ENCODE measurements at places on chromosomes 3 and 15. TPM values are rescaled to one million over a fixed set of nuclear protein-coding genes. Genes with fewer than 3 reads are reported as not detected.

DNA sequence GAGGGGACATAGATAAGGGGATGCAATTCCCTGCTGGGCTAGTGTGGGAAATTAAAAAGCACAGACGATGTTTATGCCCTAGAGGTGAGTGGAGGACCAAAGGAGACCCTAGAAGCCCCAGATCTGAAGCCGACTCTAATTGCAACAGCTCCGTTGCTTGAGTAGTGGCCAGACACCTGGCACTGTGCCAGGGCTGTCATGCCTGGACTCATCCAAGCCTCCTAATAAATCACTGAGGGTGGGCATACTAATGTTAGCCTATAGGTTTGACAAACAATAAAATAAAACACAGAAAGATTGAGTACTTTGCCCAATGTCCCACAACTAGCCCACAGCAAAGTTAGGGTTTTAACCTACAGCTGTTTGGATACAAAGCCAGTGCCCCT, 25.4 kb upstream of the MRPS22 start:
- H3K27ac ChIP-seq, result no peak overlapping the region
- H3K4me3 ChIP-seq, result no peak overlapping the region
- DNase-seq, result no peak
- no peaks in the 10 kb centered on the region for H3K36me3 ChIP-seq

DNA sequence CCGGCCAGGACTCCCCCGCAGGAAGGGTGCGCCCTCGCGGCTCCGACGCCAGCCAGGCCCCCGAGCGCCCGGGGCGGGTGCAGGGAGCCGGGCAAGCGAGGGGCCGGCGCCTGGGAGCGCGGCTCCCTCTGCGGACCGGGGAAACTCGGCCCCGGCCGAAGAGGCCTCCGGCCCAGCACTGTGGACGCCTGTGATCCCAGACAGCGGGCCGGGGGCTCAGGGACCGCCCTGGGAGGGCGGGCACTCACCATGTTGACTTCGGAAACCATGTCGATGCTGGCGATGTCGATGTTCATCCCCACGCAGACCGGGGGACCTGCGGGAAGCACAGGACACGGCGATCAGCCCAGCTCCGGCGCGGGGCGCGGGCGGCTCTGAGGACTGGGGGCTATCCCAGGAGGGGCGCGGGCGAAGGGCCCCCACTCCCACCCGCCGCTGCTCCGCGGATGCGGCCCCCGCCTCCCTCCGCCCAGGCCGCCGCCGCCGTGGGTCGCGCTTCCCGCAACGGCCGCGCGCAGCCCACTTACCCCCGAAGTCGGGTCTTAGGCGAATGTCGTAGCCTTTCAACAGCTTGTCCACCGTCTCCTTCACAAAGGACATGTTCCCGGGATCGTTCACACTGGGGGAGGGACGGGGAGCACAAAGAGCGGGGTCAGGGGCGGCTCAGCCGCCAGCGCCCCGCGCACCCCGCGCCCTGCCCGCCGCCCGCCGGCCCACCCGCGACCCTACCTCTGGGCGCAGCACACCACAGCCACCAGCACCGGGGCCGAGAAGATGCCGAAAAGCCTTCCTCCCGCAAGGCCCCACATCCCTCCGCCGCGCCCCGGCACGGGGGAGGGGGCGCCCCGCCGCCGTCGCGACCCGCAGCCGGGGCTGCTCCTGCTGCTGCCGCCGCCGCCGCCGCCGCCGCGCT, at the start of gene GABRB3:
Gene GABRB3, minus strand, starts transcription at position 913 of the 913 bp plus-strand sequence.
- no peak for DNase-seq
- H3K27ac ChIP-seq, result no peak within 1 kb of the TSS
- H3K27me3 ChIP-seq, result no peaks in the 10 kb centered on the region

GRCh38 chr15:62726461-62726860, 316.1 kb upstream of the TPM1 start:
- peaks cover 5% of the 10 kb centered on the region for H3K27me3 ChIP-seq
- no peaks in the 10 kb centered on the region for H3K36me3 ChIP-seq
- H3K4me1 ChIP-seq, result no peaks in the 10 kb centered on the region
- H3K27ac ChIP-seq, result no peak overlapping the region

GRCh38 chr3:16122155-16122554, 52.3 kb upstream of the GALNT15 start:
- no peak overlapping the region for H3K4me3 ChIP-seq
- no peaks in the 10 kb centered on the region for H3K27me3 ChIP-seq
- DNase-seq, result no peak

GRCh38 chr15:77312523-77312922, 107.4 kb downstream of the PEAK1 start:
- H3K4me3 ChIP-seq, result no peak overlapping the region
- H3K27ac ChIP-seq, result no peak overlapping the region
- no peaks in the 10 kb centered on the region for H3K27me3 ChIP-seq
- H3K4me1 ChIP-seq, result no peaks in the 10 kb centered on the region
- H3K36me3 ChIP-seq, result no peaks in the 10 kb centered on the region
- no peak for DNase-seq

DNA sequence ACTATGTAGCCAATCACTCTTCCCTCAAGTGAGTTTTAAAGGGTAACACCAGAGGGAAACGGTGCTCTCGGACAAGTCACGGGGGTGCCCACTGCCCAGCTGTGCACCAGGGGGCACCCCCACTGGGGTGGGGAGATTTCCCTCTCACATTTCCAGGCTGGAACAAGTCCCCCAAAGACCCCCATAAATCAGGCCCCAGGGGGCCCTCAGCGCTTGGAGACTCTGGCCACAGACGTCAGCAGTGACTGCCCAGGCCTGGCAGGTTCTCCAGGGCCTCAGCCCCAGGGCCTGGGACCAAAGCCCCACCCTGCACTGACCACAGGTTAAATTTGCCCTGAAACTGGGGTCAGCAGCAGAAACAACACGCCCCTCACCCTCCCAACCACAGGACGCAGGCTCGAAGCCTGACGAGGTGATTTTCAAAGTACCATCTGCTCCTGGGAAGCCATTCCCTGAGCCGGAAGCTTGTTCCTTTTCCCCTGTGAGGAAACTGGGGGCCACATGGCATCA, 17.0 kb downstream of the XXYLT1 start:
- H3K4me1 ChIP-seq, result peaks cover 6% of the 10 kb centered on the region
- no peak for DNase-seq
- H3K27ac ChIP-seq, result no peak overlapping the region
- H3K36me3 ChIP-seq, result no peaks in the 10 kb centered on the region

DNA sequence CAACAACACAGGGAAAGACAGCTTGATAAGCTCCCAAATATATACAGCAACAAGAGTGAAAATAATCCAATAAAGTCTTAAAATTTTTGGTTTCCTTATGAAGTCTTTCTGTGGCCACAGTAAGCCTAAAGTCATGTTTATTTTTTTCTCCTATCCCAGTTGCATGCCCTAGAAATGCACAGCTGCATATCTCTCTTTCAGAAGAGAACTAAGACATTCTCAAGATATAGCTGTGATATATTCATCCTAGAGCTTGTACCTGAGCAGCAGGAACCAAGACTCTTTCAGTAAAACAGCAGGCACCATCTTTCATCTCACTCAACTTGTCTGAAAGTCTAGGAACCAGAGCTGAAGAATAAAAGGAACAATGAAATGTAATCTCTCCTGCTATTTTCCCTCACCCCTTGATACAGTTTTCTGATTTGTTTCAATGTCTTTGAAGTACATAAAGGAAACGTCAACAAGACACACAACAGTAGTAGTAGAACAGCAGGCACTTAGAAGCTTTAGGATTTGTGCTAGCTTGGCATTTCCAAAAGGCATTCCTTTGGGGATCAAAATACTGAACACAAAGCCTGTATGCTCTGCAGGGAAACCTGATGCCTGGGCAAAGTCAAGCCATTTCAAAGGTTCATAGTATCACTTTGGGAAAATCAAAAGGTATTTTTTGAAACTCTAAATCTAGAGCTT, 536.8 kb downstream of the PYDC2 start:
- DNase-seq, result no peak
- no peaks in the 10 kb centered on the region for H3K36me3 ChIP-seq
- no peaks in the 10 kb centered on the region for H3K27me3 ChIP-seq
- H3K4me1 ChIP-seq, result no peaks in the 10 kb centered on the region
- H3K27ac ChIP-seq, result no peak overlapping the region
- no peak overlapping the region for H3K4me3 ChIP-seq

- no peak overlapping the region for H3K4me3 ChIP-seq
- H3K4me1 ChIP-seq, result no peaks in the 10 kb centered on the region
- no peak for DNase-seq
- H3K27ac ChIP-seq, result no peak overlapping the region
These were observed 24.2 kb downstream of the ZXDC start for GRCh38 chr3:126451511-126451910.

DNA sequence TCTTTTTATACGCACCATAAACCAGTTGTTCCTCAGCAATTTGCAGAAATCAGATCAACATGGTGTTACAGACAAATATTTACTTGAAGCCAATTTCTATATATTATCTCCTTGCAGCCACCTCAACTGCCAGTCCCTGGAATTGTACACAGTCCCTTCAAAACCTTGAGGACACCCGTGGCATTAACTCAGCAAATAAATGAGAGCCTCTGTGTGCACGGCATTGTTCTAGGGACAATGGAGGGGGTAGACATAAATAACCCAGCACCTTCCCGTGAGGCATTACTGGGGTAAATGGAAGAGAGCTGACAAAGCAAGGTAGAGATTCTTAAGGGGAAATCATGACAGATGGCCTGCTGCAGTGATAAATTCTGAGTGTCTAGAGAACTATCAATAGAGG, 12.5 kb downstream of the TM2D3 start:
- H3K27ac ChIP-seq, result no peak overlapping the region
- no peaks in the 10 kb centered on the region for H3K27me3 ChIP-seq
- no peak for DNase-seq
- no peak overlapping the region for H3K4me3 ChIP-seq
- peaks cover 47% of the 10 kb centered on the region for H3K36me3 ChIP-seq

DNA sequence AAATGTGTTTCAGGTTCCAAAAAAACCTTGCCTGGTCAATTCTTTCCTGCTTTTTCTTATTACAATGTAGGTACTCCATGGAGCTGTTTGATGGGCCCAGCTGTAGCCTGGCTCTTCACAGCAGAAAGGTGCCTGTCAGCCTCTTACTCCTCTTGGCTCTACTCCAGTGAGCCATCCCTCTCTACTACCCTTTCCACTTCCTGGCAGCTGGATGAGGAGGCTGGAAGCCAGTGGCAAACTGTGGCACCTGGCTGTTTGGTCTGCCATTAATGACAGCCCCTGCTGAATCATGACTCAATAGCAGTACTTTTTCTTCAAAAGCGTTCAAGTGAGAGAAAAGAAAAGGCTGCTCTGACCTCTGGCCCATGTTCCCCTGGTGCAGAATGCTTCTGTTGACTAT, 618.1 kb downstream of the PYDC2 start:
- H3K36me3 ChIP-seq, result no peaks in the 10 kb centered on the region
- H3K4me1 ChIP-seq, result no peaks in the 10 kb centered on the region
- H3K4me3 ChIP-seq, result no peak overlapping the region
- H3K27me3 ChIP-seq, result no peaks in the 10 kb centered on the region
- no peak overlapping the region for H3K27ac ChIP-seq

DNA sequence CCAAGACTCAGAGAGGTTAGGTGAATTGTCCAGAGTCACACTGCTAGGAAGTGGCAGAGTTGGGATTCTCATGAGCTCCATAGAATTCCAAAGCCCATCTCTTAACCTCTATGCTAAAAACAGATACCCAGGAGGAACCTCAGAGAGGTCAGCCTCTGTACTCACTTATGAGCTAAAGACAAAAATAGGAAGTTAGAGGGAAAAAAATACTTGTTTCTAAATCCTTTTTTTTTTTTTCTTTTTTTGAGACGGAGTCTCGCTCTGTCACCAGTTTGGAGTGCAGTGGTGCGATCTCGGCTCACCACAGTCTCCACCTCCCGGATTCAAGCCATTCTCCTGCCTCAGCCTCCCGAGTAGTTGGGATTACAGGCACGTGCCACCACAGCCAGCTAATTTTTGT, 31.4 kb downstream of the FSD2 start:
- no peaks in the 10 kb centered on the region for H3K36me3 ChIP-seq
- H3K4me3 ChIP-seq, result no peak overlapping the region
- no peaks in the 10 kb centered on the region for H3K27me3 ChIP-seq
- H3K27ac ChIP-seq, result no peak overlapping the region

DNA sequence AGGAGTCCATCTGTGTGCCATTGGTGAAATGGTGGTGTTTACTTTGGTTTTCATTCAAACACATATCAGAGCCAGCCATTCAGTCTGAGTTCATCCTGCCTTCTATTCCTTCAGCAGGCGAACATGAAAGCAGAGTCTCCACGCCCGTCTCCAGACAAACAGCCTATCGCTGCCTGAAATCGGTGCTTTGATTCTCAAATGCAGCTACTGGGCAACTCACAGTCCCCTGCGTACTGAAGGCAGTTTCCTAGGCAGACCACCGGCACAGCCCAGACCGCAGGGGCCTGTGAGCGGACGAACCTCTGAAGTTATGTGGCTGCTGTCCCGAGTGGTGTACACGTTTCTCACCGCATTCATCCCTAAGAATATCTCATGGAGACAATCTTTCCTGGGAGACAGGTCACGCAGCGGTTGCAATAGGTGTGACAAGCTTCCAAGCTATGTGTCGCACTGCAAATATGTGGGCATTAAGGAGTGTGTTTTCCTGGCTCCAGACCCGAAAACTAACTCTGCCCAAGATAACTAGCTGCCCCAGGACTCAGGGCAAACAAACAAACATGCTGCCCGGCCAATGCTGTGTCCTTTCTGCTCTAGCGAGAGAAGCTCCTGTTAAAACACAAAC, 16.9 kb upstream of the RYR3 start:
- H3K27me3 ChIP-seq, result peaks cover 2% of the 10 kb centered on the region
- no peak for DNase-seq
- H3K4me3 ChIP-seq, result no peak overlapping the region
- no peak overlapping the region for H3K27ac ChIP-seq
- H3K36me3 ChIP-seq, result no peaks in the 10 kb centered on the region

GRCh38 chr3:37953707-37954394, 36.7 kb upstream of the VILL start:
- no peaks in the 10 kb centered on the region for H3K4me1 ChIP-seq
- no peaks in the 10 kb centered on the region for H3K36me3 ChIP-seq
- DNase-seq, result no peak
- H3K27me3 ChIP-seq, result peaks cover 4% of the 10 kb centered on the region
- H3K27ac ChIP-seq, result no peak overlapping the region

Gene SH3GL3
- 8.9 TPM for total RNA-seq

Gene SEMA7A
- total RNA-seq, result 6.8 TPM

Gene EPHB1
- total RNA-seq, result not detected

Gene ALDH1A2
- 398 TPM for total RNA-seq

Gene B4GALT4
- 10.2 TPM for total RNA-seq

Gene VGLL3
- total RNA-seq, result 0.09 TPM

Gene KLF15
- total RNA-seq, result 4.8 TPM

Gene TGM5
- not detected for total RNA-seq

Gene SPINK8
- total RNA-seq, result not detected

Gene IGSF10
- total RNA-seq, result 0.33 TPM

All from K562 (cell line).